ENCODE measurements at places on chromosomes 5 and 9.

GRCh38 chr5:175517824-175518450, 39.6 kb downstream of the SFXN1 start:
- DNase-seq, result peak; percentile 56

DNA sequence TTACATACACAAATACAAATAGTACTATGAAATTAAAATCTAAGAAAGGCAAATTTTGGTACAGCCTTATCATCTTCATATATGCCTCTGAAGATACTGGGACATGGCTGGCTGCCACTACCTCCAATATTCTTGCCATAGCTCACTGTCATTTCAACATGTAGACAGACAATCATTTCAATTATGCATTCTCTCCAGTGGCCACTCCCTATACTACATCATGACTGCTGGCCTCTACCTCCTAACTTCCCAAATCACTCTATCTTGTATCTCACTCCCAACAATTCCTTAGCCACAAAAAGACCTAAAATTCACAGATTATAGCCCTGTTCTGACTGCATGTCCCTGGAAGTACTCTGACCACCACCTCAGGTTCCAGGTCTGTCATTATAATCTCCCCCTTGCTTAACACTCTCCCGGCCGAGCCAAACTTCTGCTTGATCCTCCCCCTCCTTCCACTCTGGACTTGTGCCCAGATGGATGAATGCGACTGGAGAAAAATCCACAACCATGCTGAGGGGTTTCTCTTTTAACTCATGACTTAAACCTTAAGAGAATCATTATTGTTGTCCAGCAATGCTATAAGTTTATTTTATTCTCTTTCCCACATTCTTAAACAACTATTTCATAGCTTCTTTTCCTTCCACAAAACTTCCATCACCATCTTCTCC, 225.3 kb upstream of the TLE4 start:
- DNase-seq, result no peak

- no peak for DNase-seq
These were observed 12.4 kb upstream of the CYFIP2 start for GRCh38 chr5:157253547-157253946.

DNA sequence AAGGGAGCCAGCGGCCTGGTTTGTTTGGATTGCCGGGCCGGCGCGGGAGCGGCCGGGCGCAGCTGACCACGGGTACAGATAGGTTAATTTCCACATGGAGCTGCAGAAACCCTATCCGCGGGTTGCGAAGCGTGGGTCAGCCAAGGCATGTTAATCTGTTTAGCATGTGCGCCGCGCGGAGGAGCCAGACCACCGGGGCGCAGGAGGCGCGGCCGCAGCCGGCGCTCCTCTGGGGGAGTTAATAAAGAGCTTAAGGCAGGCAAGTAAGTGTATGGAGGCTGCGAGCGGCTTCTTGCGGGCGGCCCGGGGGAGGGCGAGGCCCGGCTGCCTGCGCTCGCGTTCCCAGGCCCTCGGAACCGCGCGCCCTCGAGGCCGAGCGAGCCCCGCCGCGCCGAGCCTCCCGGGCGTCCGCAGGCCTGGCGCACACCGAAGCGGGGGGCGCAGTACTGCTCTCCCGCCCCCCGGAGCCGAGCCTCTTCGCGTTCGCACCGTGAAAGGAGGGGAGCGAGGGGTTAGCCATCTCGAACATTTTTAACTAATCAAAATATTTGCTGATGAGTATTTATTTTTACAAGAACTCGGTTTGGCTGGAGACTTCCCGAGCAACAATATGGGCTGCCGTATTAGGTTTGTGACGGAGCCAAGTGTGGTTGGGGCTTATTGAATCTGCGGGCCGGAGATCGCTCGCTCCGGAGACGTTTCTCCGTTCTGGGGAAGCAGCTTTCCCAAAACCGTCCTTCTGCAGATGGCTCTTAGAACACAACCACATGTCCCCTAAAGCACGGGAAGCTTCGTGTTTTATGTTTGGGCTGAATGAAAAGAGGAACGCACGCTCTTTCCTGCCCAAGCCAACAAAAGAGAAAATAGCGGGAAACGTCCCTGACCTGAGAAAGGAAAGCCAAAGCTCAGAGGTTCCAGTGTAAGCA, 28.8 kb downstream of the FOXD1 start:
- DNase-seq, result no peak

DNA sequence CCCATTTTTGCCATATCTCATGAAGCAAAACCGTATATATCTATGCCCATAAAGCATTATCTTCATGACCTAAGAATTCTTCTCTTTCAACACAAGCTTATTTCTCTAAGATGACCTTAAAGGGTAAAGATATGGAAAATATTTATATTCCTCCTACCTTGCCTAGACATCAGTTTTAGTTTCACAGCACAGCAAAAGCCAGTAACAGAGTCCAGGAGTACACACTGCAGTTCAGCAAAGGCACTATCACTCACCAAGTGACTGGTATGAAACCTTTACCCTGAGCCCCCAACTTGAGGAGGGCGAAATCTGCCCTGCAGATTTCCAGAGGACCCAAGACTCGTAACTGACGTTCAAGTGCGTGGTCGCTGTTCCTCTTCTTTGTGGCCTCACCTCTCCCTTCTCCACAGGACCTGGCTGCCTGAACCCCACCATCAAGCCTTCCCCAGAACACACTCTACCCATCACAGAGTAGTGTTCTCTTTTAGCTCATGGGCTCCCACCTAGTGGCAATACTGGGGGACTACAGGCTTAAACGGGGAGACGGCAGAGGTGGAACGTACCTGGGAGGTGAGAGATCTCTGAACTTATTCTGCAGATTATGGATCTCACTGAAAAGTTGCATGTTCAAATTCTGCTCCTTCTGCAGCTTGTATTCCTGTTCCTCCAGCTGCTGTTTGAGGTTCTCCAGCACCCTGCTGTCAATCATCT, 141.0 kb downstream of the CDK5RAP2 start:
- DNase-seq, result peak; percentile 23

DNA sequence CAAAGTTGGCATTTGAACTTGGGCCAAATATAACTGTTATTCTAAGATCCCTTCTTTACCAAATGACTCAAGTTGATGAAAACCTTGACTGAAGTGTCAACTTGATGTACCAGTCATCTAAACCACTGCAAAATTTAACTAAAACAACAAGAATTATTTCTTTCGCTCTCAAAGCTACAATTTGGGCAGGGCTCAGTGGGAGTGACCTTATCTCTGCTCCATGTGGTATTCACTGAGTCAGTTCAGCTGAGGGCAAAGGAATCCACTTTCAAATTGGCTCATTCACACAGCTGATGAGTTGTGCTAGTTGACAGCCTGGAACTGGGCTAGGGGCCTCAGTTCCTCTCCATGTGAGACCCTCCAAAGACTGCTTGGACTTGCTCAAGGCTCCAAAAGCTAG, 166.3 kb downstream of the RORB start:
- no peak for DNase-seq

GRCh38 chr5:69268899-69269298, 34.2 kb downstream of the CDK7 start:
- DNase-seq, result no peak

- no peak for DNase-seq
These were observed 41.1 kb downstream of the ACTBL2 start for GRCh38 chr5:57441557-57441956.

- no peak for DNase-seq
These were observed 2.8 kb upstream of the ESM1 start for GRCh38 chr5:54988218-54988617.

All from activated CD4-positive, alpha-beta T cell treated with anti-CD3 and anti-CD28 coated beads, Interleukin-2, amount 10 ng/mL, durations not matched to agents 7 days and 5 days (primary cell).